ENCODE measurements at places on chromosomes 4 and X. TPM values are rescaled to one million over a fixed set of nuclear protein-coding genes. Genes with fewer than 3 reads are reported as not detected.

- no peak for DNase-seq
Observed at GRCh38 chr4:173526027-173526482, 4.0 kb downstream of the HAND2 start.

GRCh38 chr4:155032521-155033229 lies 175.8 kb upstream of the NPY2R start:
- no peak for DNase-seq

DNA sequence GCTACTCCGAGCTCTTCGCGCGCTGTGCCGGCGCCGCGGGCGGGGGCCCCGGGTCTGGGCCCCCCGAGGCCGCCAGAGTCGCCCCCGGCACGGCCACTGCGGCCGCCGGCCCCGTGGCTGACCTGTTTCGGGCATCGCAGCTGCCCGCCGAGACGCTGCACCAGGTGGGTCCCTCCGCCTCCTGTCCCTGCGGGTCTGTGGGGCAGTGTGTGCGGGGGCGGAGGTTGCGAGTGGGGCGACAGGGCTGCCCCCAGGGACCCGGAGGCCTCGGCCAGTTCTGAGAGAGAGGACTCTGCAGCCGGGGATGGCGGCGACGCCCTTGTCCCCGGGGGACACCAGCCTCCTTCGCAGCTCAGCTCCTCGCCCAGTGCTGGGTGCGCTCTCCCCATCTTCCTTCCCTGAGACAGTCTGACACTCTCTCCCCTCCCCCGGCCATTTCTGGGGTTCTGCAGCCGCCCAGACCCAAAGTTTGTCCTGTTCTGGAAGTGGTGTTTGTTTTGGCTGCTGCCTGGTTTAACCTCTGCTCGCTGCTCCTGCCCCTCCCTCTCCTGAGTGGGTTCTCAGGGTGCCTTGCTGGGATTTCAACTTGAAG lies 609 bp downstream of the REPS2 start:
- peak; percentile 17 for DNase-seq

DNA sequence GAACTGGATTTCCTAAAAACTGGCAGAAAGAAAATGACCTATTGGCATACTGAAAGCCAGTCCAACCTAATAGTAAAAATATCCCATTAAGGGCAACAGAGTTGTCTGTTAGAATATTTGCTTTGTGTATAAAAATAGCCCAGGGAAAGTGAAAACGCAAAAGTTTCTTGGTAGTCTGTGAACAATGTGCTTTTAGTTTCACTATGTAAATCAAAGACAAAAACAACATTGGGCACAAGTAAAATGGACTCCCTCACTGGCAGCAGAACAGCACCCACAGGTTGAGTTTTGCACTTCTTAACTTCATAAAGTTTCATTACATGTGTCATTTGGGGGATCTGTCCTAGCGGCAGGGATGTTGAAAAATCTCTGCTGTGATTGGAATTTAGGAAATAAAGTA lies 4.3 kb upstream of the FGG start:
- no peak for DNase-seq

- no peak for DNase-seq
Observed at GRCh38 chrX:150868625-150869024, 29.8 kb downstream of the CD99L2 start.

- DNase-seq: no peak
Observed at GRCh38 chr4:124105212-124105611, 607.3 kb downstream of the ANKRD50 start.

DNA sequence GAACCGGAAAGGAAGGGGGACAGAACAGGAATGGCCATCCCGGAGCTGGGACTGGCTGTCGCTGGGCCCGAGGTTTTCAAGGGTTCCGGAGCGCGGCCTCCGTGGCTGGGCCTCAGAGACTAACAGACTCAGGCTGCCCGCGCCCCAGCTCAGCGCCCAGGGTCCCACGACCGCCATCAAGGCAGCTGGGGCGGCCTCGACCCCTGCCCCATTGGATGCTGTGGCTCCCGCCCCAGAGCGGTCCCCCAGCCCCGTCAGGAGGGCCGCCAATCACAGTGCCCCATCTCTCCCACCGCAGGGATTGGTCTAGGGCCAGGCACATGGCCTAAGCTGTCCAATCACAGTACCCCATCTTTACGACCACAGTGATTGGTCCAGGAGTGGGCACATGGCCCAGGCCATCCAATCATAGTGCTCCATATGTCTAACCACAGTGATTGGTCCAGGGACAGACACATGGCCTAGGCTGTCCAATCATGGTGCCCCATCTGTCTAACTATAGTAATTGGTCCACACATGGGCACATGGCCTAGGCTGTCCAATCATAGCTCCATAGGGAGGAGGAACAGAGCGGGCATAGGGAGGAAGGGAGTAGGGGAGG lies 105.3 kb upstream of the NKX1-1 start:
- DNase-seq: peak; percentile 53

Gene CT45A1
- total RNA-seq: not detected

Gene CDK16
- total RNA-seq: 23.2 TPM

Gene STIM2
- 27.9 TPM for total RNA-seq

Gene MEPE
- total RNA-seq: not detected

Gene SPANXN4
- not detected for total RNA-seq

All from uterus (tissue), 4 donors.